BE2C (cell line): ENCODE measurements at places on chromosomes 5 and 9.

DNA sequence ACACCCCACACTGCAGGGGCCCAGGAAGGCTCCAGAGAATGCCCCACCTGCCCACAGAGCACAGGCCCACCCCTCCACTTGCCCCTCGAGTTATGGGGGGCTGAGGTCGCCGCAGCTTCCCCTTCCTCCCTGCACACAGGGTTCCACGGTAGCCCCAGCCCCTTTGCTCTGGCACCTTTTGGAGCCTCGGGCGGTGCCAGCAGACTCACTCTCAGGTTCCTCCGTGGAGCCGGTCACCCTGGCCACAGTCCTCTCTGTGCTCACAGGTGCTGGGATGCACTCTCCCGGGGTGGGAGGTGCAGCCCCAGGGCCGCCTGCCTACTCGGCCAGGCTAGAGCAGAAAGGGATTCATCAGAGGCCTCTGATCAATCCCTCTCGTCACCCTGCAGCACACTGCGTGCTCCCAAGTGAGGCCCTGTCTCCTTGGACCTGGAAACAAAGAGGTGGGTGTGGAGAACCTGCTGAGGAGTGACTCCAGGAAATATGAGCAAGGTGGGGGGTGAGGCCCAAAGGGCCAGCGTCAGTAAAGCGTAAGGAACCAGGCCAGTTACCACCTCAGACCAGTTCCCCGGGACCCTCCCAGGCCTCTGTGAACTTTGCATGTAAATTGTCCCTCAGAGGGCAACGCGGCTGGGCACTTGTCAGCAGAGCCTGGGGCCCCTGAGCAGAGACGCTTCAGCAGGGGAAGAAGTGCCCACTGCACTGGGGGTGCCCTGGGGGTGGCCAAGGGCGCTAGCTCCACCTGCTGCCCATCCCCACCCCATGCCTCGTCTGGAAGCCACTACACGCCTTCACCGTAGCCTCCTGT, 167.8 kb downstream of the OLFM1 start:
- DNase-seq: peak; percentile 37

- no peak for DNase-seq
These were observed 33.3 kb downstream of the EXOC3 start for GRCh38 chr5:476102-476813.

DNA sequence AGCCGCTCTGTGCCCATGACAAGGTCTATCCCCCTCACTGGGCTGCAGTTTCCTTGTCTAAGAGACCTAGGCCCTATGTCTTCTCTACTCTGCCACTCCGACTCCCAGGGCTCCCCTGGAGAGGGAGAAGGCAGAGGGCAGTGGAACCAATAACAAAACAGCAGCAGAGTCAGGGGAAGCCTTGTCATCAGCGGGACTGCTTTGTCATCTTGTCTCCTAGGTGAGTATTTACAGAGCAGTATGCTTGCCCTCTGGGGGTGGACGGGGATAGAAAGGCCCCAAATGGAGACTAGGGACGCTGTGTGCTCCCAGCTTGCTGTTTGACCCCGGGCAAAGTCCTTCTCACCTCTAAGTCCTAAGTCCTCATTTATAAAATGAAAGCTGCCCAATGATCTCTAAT, 318.5 kb downstream of the CDK5RAP2 start:
- no peak for DNase-seq

- DNase-seq: no peak
These were observed 21.0 kb downstream of the RMI1 start for GRCh38 chr9:84001621-84002020.

GRCh38 chr5:178396796-178397720, 164.5 kb upstream of the PHYKPL start:
- no peak for DNase-seq

DNA sequence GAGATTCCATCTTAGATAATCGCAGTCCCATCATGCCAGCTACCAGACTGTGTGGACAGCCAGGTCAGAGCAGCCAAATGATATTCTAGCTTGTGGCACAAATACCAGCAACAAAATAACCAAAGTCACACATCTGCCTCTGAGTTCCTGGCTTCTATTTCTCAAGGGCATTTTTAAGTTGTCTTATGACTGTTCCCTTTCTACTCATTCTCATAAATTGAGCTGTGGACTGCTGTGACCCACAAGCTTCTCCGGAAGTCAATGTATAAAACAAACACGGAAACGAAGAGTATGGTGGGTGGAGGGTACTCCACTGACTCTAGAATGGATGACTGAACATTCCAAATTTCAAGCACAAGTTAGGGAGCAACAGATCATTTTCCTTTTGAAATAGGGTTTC, 43.9 kb downstream of the PDCD1LG2 start:
- DNase-seq: no peak

GRCh38 chr5:65204966-65205365, 276.8 kb downstream of the ADAMTS6 start:
- DNase-seq: no peak

GRCh38 chr9:129455151-129455995, 165.5 kb downstream of the C9orf50 start:
- DNase-seq: peak; percentile 39

DNA sequence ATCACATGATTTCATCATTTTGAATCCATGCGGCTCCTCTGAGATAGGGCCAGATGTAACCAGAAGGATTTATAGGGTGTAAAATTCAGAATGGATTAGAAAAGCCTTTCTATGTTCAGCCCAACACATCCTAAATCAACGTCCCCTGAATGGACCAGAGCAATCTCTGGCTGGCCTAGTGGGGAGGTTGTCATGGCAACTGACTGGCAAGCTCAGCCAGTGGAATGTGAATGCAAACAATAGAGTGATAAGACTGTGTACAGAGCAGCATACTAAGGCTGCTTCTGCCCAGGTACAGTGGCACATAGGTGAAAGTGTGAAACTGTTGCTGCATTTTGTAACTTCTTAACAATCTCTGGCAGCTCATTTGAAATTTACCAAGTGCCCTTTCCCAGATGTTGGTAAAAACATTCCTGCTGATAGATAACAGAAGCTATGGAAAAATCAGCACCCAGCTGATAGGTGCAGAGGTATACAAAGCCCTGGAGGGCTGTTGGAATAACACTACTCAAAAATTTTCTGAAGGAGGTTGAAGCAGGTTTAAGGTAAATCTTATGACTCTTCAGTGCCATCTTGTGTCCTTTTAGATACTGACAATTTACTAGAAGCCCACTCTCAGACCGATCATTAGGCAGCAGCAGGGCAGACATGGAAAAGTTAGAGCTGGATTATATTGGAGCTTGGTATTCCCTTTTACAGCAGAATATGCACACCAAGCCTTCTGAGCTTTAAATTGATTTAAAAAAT, 267.2 kb downstream of the RAB3C start:
- peak; percentile 63 for DNase-seq

DNA sequence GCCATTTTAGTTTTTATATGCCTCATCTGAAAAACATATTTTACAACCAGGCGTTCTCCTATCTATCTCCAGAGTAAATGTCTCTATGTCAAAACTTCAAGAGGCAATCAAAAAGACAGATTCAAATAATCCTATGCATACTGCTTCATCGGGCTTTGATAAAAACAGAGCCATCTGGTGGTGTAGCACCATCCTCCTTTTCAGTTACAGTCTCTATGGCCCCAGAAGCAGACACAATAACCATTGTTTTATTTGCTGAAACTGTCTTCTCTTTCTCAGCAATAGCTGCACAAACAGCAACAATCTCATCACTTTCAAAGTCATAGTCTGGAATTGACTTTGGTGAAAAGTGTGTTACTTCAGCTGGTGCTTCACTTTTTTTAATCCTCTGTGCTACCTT, 36.3 kb downstream of the PTGER4 start:
- no peak for DNase-seq

- no peak for DNase-seq
These were observed 85.6 kb downstream of the ROR2 start for GRCh38 chr9:91864380-91864779.

- DNase-seq: no peak
These were observed 53.7 kb downstream of the MARCHF3 start for GRCh38 chr5:126976520-126977172.

GRCh38 chr9:83583151-83584014, 39.6 kb upstream of the IDNK start:
- DNase-seq: peak; percentile 65

DNA sequence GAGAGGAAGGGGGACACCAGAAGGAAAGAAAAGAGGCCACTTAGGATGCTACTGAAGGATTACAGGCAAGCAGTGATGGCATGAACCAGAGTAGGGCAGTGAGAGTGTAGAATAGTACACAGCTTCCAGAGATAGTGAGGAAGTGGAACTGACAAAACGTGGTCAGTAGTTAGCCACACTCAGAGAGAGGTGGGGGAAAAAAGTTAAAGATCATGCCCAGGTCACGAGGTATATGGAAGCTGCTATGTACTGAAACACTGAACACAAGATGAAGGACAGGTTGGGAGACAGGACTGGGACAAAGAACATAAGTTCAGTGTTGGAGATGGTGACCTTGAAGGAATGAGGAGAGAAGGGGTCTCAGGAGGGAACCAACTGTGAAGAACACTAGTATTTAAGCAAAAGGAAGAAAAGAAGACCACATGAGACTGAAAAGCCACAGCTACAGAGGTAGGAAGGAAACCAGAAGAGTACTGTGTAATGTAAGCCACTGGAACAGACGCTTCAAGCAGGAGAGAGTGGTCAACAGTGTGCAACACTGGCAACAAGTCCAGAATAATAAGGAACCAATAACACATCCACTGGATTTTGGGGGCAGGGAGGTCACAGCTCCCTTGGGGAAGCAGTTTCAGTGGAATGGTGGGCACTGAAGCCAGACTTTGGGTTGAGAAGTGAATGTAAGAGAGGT, 45.5 kb downstream of the ELL2 start:
- DNase-seq: no peak

- DNase-seq: no peak
These were observed 105.6 kb upstream of the ELL2 start for GRCh38 chr5:96067251-96067650.

DNA sequence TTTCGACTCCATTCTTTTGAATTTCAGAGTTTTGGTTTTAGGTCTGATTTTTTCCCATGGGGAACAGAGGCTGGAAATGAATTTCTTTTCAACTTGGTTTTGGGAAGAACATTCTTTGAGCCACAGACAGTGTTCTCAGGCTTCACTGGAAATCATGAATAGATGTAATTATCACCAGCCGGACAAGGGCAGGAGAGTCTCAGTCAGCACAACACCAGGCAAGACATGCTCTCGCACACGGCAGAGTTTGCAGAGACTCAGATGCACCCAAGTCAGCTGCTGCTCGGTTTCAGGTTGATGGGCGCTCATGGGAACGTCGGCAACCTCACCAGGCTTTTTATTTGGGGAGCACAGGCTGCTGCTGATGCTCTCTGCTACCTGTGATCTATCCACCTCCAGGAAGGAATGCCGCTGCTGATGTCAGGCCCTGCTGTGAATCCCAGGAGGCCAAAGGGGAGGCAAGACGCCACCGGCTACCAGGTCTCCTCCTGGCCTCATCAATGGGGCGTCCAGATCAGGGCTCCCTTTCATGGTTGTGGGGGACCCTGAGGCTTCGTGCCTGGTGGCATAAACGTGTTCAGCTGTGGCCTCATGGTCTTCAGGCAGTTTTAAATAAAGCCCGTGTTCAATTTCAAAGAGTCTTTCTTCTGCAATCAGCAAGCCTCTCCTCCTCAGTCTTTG, 332.3 kb upstream of the IRX4 start:
- no peak for DNase-seq

DNA sequence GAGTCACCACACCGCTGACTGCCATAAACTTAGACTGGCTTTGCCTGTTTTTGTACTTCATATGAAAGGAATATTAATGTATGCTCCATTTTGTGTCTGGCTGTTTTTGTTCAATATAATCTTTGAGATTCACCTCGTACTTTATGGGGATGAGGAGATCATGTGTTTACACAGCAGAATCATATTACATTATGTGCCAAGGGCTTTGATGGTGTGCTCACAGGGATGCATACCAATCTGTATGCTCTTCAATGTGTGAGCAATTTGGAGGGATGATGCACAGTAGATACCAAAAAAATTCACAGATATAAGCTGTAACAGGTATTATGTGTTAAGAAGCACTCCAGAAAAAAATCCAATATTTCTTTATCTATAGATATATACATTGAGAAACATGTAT, 113.7 kb downstream of the GABRB2 start:
- DNase-seq: no peak

- DNase-seq: no peak
These were observed 11.2 kb upstream of the MRNIP start for GRCh38 chr5:179869641-179870402.

DNA sequence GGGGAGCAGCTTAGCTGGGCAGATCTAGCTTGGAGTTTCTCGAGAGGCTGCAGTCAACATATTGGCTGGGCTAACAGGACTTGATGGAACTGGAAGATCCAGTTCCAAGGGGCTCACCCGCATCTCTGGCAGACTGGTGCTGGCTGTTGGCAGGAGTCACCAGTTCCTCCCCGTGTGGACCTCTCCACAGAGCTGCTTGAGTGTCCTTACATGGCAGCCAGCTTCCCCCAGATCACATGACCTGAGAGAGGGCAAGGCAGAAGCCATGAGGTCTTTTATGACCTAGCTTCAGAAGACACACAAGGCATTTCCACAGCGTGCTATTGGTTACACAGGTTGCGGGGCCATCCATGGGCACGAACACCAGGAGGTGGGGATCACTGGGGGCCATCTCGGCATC, 26.4 kb upstream of the RXRA start:
- no peak for DNase-seq

DNA sequence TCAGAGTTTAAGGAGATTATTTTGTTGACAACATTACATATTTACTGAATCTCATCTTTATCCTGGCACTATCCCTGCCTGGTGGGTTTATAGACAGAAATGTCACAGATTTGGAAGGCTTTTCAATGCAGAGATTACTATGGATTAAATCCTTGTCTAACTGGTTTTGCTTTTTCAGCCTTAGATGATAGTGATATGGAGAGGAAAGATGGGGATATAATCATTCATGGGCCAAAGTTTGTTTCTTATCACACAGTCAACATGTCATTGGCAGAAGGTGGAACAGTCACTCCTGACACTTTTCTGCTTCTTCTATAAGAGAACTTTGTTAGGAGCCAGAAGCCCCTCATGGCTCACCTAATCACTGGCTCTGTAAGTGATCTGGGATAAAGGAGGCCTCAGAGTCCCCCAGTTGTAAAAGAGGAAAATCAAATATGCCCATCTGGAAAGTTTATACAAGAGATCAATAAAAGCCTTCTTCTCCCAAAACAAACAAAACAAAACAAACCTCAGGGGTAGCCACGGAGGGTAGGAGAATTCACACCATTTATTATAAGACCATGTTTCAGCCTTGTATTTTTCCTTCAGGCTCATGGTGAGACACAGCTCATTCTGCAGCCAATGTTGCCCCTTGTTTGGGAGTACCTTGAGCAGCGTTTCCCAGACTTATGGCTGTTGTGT, 101.2 kb downstream of the PCSK1 start:
- DNase-seq: no peak

- no peak for DNase-seq
These were observed 21.1 kb upstream of the TCF7 start for GRCh38 chr5:134093351-134093750.

- DNase-seq: no peak
These were observed 25.0 kb downstream of the LPAR1 start for GRCh38 chr9:111013250-111013649.
